Body of pancreas (tissue), 4 donors: ENCODE measurements at places on chromosomes 12 and 14. TPM values are rescaled to one million over a fixed set of nuclear protein-coding genes. Genes with fewer than 3 reads are reported as not detected.

Gene PAH
- total RNA-seq: 39.6 TPM

Gene PMCH
- total RNA-seq: not detected

Gene OR4N5
- not detected for total RNA-seq

Gene METTL25
- total RNA-seq: 2.6 TPM

Gene CLEC4E
- total RNA-seq: 0.33 TPM

Gene TC2N
- total RNA-seq: 105 TPM

Gene SLC7A7
- total RNA-seq: 6.9 TPM

Gene TSPAN31
- 33.7 TPM for total RNA-seq

Gene TMCC3
- total RNA-seq: 3.6 TPM

Gene EPYC
- total RNA-seq: not detected

Gene HNF1A
- 11.9 TPM for total RNA-seq

Gene PLEKHD1
- 2.0 TPM for total RNA-seq

Gene MANSC4
- not detected for total RNA-seq
